Hypothalamus (tissue), 51 donors: ENCODE measurements at places on chromosomes 3 and 15.

- no peak for DNase-seq
These were observed 15.0 kb downstream of the KLF13 start for GRCh38 chr15:31341496-31342195.

DNA sequence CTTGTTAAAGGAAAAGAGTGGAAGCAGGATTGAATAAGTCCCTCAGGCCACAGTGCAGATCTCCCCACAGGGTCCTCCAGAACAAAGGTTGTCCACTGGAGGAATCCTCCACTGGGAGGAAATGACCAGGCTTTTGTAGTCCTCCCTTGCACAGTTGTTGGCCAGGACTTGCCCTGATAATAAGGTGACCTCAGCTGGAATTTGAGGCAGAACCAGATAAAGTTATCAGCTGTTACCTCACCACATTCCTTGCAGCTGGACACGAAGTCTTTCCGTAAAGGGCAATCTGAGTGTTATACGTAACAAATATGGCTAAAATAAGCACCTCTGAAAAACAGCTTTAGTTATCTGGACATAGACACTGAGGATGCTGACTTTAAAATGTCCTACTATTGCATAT is 83.5 kb upstream of the NAALADL2 start:
- DNase-seq = no peak

DNA sequence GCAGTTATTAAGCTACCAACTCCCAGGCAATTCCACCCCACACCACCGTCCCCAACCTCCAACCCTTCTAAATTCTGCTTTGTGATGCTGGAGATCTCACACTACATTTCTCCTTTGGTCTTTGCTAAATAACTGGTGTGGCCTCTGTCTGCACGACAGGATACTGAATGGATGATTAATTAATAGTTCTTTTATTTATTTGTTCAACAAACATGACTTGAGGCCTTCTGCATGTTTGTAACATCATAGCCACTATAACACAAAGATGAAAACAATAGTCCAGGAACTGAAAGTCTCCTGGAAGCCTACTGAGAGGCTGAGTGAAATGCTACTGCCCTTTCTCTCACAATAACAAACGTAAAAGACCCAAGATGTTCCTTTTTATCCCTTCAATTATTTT is 609.5 kb upstream of the UBE2E2 start:
- DNase-seq = no peak

GRCh38 chr15:87935583-87935982 is 321.0 kb downstream of the NTRK3 start:
- no peak for DNase-seq

DNA sequence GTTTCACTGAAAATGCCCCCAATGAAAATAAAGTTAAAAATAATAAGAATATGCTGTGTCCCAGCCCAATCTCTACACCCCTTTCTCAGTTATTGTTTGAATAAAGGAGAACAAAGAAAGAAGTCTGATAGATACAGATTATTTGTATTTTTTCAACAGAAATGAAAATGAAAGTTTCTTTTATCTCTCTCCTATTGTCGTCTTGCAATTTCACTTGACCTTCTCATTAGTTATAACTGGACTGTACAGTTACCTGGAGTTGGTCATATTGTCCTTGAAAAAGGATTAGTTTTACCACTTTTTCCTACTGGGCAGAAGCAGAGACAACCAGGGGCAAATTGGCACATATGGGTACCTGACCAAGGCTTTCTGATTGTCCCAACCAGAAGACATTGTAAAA is 440.0 kb downstream of the PDCD6IP start:
- no peak for DNase-seq

GRCh38 chr15:91922646-91923547 is 69.4 kb downstream of the SLCO3A1 start:
- DNase-seq = no peak

DNA sequence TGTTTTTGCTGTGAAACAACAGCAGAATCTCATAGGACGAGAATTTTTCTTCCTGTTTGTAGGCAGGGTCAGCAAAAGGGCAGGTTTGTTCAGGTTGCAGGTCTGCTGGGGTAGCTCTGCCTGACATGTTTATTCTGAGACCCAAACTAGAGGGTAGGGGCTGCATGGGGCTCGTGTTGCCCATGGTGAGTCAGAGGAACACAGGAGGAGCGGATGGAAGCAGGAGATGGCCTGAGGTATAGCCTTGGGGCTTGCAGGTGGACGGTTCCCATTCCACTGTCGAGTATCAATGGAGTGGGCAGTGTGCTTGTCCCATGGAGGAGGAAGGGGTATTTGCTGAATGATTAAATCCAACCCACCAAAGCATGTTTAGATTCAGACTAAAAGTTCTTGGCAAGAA is 138.9 kb downstream of the APBA2 start:
- DNase-seq = no peak

DNA sequence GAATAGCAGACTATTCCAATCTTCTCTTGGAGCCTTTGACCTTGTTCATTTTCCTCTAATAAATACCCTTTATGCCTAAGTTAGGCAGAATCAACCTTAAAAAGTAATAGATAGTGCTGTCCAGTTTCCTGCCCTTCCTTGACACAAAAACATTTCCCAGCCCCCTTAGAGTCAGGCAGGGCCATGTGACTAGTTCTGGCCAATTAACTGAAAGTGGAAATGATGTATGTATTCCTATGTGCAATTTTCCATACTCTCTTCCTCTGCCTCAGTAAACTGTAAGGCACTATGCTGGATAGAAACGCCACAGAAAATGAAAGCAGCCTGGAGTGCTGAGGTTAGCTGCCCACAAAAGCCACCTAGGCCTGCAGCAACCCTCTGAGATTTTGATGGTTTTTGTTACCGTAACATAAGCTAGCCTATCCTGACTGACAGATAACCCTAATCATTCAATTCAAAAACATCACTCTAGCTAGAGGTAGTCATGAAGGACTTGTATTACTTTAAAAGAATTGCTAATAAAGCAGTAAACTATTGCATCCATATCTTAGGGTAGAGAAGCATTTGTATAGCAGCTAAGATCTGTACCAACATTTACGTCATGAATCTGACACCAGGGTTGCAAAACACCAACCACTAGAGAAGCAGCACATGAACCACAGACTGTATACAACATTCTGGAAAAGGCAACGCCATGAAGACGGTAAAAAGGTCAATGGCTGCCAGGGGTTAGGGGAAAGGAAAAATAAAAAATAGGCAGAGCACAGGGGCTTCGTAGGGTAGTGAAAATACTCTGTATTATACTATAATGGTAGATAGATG is 112.9 kb downstream of the ULK4 start:
- no peak for DNase-seq

- no peak for DNase-seq
These were observed 56.2 kb downstream of the ITGA11 start for GRCh38 chr15:68375716-68376220.

DNA sequence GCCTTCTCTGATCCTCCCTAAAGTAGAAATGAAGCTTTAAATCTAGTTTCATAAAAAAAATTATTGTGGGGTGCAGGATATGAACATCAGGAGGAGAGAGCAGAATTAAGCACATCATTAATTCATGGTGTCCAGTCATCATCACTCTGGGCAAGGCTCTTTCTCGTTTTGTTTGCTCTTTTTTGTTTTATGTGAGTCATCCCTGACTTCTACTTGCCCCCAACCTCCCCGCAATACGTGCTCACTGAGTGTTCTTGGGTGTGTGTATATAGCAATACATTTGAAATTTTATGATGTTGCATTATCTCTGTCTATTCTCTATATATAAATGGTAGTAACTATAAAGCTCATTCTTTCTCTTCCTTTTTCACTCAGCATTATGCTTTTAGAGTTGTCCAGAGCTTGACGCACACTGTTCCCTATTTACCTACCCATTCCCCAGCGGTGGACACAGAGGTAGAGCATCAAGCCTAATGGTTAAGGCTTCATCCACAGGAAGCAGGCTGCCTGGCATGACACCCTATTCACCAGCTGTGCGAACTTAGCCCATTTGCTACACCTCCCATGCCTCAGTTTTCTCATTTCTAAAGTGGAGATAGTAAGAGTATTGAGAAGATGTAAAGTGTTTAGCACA is 72.3 kb downstream of the CD200R1L start:
- no peak for DNase-seq

DNA sequence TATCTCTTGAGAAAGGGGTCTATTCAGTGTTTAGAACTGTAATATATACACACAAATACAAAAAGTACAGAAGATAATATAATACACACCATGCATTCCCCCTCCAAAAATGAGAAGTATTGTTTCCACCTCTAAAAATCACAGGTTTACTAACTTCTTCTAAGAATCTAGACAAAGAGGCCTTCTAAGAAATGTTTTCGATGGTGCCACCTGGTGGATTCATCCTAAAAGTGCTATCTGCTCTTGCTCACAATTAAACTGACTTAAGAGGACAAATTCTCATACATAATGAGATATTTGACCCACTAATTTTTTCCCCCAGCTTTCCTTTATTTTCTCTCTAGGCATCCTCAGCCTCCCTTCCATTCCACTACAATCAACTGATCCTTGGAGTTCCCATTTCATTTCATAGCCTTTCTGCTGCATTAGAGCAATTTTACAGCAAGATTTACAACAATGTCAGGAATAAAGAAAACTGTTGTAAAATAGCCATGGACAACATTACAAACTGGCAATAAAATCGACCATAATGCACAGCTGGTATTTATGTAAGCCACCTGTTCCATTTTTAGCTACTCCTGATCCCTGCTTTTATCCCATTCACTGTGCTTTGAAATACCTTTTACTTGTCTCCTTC is 124.6 kb downstream of the ARRDC4 start:
- DNase-seq = no peak

DNA sequence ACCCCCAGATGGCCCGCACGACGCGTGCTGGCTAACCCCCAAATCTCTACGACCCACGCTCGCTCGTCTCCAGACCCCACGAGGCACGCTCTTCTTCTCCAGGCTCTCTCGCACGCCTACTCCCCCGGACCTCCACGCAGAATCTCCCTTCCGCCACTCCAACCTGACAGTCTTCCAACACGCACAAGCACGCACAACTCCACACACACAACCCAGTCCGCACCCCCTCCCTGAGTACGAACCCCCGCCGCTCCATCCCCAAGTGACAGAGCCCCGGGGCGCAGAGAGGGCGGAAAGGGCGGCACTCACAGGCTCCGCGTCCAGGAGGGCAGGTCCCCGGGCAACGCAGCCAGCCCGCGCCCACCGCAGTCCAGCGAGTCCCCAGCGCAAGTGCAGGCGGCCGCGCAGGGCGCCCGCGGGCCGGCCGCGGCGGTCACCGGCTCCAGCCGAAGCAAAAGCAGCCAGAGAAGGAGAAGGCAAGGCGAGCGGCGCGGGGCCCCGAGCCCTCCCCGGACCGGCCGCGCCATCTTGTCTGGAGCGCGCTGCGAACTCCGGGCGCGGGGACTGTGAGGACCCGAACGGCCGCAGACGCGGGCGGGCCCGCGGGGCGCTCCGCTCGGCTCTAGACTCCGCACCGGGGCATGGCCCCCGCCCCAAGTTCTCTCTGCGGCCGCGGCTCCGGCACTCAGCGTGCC is 794 bp downstream of the LRIG1 start:
- DNase-seq = peak; percentile 27

GRCh38 chr3:107201146-107201545 is 176.1 kb upstream of the CCDC54 start:
- DNase-seq = no peak

GRCh38 chr3:128343287-128344051 is 123.2 kb downstream of the DNAJB8 start:
- DNase-seq = no peak

DNA sequence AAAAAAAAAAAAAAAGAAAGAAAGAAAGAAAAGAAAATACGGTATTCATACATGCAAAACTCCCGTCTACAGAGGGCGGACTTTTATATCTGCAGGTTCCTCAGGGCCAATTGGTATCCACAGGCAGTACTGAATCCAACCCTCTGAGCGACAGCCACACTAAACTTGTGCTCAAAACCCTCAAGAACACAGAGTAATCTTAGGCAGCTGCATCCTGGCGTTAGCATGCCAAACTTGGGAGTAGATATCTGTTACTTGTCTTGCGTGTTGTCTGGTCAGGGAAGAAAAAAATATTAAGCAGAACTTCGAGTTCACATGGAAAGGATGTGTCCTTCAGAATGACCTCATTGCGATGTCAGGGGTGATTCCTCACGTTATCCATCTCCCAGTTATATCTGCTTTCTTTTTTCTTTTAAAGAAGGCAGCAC is 12.8 kb downstream of the SNAP23 start:
- no peak for DNase-seq

DNA sequence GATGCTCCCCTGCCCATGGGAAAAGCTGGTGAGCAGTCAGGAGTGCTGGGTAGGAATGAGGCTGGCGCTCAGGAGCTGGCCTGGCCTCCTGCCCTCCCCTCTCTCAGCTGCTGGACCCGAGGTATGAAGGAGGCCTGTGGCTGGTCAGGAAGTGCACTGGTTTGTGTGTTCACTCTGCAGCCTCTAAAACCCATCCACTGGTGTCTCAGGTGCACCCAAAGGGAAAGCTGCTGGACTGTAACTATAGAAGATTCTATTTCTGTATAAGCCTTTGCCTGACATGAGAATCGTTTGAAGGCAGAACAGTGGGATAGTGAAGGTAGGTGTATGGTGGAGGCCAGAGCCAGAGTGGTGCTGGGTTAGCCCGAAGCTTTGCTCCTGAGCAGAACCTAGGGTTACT is 5.7 kb upstream of the CPNE9 start:
- no peak for DNase-seq

DNA sequence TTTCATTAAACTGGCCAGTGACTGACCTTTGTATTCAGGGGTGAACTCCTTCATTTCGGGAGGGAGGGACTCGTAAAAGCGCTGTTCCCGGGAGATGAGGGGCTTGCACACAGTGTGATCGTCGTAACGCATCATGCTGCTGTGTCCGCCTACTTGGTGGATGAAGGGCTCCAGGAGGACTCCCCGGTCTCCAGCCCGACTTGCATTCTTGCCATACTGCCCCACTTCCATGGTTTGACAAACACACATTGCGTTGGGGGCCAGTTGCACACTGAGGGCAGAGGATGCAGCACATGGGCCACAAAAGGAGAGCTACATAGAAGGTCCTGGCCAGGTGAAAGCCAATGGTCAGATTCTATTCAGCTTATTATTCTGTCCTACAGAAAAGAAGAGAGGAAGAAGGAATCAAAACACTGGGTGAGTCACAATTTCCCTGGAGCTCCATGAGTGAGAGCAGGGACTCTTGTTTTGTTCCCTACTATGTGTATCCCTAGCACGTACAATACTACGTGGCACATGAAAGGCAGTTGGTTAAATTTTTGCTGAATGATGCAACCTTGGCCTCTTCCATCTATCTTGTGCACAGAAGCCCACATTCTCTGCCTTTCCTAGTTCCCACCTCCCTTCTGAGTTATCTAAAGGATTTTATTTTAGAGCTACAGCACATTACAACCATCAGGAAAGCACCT is 24.2 kb upstream of the GMPPB start:
- no peak for DNase-seq
